ENCODE measurements at places on chromosomes 7 and 10.

DNA sequence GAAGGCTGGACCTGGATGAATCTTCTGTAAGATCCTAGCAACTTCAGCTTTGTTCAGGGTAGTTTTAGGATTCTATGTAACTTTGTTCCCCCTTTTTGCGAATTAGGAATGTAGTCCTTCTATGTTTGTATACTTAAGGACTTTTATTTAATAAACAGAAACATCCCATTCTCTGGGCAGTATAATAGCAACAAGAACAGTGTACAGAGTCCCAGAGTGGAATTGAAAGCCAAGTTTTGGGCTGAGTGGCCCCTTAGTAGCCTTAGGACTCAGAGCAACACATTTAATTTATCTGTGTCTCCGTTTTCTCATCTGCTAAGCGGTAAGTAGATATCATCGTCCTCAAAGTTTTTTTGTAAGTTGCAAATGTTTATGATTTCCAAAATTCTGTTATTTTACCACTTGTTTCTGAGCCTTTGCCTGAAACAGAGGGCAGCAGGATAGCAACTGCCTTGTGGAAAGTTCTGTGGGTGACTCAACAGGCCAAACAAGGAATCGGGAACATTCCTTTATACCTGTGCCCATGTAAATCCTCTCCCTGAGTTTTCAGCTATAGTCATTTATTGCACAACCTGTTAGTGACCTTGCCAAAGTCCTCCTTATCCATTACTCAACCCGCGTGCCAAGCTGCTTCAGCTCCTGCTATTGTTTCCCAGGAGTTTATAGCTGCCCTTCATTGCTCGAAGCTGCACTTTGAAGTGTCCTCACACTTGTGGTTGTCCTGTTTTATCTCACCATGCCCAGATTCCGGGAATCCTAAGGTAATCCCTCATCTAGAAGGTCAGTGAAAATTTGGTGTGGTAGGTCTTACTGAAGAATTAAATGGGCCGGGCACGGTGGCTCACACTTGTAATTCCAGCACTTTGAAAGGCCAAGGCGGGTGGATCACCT, 199.1 kb upstream of the AHR start:
- DNase-seq, result no peak

DNA sequence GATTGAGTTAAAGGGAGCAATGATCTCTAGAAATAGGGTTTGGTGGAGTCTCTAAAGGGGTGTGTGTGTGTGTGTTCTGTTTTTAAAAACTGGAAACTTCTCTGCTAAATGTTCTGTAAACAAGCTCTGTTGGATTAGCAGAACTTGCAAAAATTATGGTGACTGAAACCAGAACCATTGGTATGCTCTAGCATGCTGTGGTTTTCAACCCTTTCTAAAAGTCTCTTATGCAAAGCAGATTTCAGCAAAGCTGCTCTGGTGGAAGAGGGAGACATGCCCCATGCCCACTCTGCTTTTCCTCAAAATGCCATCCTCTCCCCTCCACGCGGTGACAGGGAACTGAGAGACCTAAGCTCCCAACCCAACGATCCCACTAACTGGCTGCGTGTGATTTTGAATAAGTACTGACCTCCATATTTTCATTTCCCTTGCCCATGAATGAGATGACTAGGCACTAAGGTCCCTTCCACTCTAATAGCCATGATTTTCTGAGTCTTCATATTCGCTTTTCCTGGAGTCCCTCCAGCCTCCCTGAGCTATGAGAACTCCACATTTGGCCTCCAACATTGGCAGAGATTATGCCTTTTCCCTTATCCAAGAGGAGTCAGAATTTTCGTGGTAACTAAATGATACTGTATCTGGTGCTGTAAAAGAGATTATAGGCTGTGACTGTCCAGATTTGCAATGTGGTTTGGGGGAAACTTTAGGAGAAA, 117.3 kb upstream of the PALS2 start:
- DNase-seq, result no peak

DNA sequence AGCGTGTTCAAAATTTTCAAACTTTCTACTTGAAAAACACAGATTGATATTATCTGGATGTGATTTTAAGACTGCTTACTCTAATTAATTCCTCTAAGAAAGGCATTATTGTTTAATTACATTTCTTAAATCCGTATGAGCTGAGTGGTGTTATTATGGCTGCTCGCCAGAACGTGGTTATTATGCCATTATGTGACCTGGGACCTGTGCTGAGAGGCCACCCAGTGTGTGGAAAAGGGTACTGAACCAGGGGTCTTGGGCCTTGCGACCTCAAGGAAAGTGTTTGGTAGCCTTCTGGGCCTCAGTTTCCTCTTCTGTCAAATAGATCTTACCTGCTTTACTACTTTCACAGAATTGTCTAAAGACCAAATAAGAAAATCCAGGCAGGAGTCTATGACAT, 15.4 kb downstream of the LGI1 start:
- DNase-seq, result no peak

GRCh38 chr10:92800134-92800733, 48.1 kb upstream of the EXOC6 start:
- DNase-seq, result no peak

GRCh38 chr10:58109731-58110130, 158.0 kb downstream of the IPMK start:
- DNase-seq, result no peak

- peak; percentile 14 for DNase-seq
Measured at GRCh38 chr7:114931656-114932011, 9.7 kb downstream of the MDFIC start.

DNA sequence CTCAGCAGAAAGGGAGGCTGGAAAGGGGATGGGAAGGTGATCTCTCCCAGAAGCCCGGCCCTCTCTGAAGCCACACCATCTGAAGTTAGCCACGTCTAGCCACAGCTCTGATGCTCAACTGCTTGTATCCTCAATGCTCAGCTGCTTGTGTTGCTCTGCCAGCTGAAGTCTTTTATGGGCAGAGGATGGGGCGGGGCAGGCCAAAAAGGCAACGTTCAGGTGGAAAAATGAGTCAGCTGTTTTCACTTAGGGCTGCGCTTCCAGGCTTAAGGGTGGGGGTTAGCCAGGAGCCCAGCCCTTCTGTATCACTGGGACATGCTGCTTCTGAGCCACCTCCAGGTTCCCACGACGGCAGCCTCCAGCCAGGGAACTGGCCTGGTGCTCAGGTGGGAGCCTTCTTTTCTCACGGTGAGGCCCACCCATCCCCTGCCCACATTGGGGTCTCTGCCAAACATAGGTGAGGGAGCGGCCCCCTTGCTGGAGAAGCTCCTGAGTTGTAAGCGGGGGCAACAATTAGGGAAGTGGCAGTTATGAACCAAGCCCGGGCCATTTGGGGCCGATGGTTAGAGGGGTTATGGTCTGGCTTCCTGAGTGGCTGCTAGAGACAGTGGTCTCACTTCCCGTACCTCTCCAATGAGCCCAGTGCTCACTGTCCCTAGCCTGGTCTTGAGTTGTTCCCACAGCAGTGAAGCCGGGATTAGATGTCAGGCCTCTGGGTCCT, 44.9 kb upstream of the CNPY1 start:
- no peak for DNase-seq

DNA sequence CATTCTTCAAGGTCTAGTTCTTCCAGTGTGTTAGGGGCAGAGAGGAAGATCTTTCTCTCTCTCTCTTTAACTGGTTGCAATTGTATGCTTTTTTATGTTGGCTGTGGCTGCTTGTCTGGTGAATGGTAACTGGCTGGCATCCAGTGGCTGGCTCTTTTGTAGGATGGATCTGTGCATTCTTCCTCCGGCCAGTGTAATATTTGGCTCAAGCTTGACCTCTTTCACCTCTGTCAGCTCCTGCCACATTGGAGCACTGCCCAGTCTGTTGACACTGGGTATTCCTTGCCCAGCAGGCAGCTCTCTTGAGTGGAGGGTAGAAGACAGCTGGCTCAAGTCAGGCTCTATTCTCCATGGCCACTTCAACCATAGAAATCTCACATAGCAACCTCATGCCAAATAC, 528.3 kb downstream of the PHTF2 start:
- DNase-seq, result no peak

GRCh38 chr7:22477876-22478450, 22.0 kb downstream of the STEAP1B start:
- no peak for DNase-seq

DNA sequence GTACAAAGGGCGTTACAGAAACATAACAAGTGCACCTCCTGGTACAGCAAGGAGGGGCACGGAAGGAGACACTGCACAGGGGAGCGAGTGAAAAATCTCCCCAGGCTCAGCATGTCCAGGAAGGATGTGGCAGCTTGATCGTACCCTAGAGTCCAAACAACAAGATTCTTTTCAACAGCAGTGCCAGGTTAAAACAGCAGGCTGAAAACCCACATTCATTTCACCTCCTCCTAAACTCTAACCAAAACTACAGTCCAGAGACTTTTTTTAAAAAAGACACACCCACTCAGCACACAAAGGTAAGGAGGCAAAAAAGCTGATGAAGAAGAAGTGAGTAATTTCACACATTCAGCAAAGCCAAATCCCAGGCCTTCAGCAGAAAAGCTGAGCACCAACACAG, 138.8 kb downstream of the SFMBT2 start:
- no peak for DNase-seq

GRCh38 chr7:116724560-116725231, 52.7 kb downstream of the MET start:
- no peak for DNase-seq

DNA sequence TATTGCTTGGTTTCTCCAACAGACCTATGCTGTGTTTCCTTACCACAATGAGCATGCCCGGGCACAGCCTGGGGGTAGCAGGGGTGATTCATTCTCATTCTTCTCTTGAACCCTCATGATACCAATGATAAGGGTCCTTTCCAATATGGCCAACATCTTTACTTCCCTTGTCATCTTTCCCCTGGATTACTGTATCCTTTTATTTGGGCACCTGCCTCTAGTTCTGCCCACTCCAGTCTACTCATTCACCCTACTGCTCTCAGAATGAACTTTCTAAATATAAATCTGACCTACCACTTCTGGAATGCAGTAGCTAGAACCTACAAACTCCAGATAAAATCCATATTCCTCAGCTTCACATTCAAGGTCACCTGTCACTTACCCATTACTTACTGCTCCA, 26.4 kb upstream of the ITPRID1 start:
- DNase-seq, result no peak

GRCh38 chr10:44391981-44392380, 7.1 kb upstream of the CXCL12 start:
- no peak for DNase-seq

- DNase-seq, result no peak
Measured at GRCh38 chr10:51228714-51229100, 154.4 kb downstream of the PRKG1 start.

GRCh38 chr7:11221984-11222383, 248.3 kb downstream of the PHF14 start:
- DNase-seq, result peak; percentile 26

DNA sequence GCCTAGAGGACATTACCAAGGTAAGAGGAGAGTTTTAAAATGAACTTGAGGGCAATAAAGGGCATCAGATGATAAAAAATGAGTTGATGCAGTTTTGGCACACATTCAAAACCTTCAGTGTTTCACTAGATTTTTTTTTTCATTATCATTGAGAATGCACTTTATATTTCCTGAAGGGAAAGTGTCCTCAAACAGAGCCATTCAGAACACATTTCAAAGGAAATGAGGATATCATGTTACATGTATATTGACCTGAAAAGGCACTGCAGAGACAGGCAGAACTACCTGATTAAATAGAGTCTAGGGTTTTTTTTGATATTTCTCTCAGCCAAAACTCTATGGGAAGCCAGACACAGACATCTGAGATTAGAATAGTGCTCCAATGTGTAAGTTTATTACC, 454.0 kb downstream of the NEBL start:
- no peak for DNase-seq

GRCh38 chr7:50848203-50848602, 65.5 kb upstream of the GRB10 start:
- DNase-seq, result no peak

All from CD14-positive monocyte (primary cell).